ENCODE measurements at places on chromosomes 5 and 9.
A peak's percentile ranks its signal among the peaks of the same experiment; 100 is the strongest.

- DNase-seq = peak; percentile 71
Observed at GRCh38 chr9:6006749-6007057, 8.7 kb downstream of the RANBP6 start.

DNA sequence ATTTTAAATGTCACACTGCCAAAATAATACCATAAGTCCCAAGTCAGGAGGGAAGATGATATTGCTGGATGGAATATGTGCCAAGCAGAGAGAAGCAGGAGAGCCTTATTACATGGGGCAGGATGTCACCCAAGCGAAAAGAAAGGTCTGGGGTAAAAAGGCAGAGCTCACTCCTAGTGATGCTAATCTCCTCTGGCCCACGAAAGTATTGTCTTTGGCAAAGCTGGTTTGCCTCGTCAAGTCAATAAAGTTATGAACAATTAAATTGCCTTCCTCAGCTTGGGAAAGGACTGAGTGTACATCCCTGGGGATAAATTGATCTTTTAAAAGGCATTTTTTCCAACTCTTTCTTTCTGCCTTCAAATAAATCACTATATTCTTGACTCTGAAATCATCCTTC, 220.6 kb downstream of the DMAC1 start:
- no peak for DNase-seq

GRCh38 chr9:131670247-131671132, 69.4 kb downstream of the RAPGEF1 start:
- no peak for DNase-seq

- DNase-seq = peak; percentile 43
Observed at GRCh38 chr9:124122813-124123462, 111.4 kb downstream of the LHX2 start.
